CD4-positive, alpha-beta T cell treated with Interleukin-4 for 1 hour (primary cell): ENCODE measurements at places on chromosomes 11 and 22.

DNA sequence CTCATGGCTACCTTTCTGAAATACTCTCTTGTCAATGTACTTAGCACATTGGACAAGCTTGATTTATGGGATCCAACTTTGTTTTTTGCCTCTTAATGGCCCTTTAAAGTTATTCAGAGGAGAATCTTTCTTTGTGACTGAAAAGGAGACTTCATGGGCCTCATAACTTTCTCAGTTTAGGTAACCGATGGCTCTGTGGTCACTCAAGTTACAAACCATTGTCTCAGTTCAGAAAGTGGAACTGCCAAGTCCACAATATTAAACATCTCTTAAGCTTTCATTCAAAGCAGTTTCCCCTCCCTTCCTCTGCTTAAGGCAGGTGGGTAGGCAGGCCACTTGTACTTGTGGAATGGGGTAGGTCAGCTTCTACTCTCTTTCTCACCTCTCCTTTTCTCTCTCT is 12.3 kb upstream of the ARL14EP start:
- DNase-seq, result no peak

DNA sequence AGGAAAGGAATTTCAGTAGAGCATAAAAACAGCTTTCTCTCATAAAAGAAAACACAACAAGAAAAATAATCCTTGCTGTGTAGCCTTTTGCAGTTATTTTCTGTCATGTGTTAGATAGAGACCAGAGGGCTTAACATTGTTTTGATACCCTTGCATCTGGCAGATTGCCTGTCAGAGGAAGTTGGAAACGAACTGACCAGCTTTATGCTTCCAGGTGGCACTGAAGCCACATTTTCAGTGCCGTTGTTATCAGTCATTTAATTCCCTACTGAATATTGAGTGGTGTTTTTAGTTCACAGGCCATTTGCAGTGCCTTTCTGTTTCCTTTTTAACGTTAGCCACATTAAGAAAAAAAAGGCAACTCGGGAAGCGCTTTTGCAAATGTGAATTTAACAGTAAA is 21.5 kb upstream of the RAG2 start:
- DNase-seq, result no peak

GRCh38 chr22:44158816-44159215 is 21.9 kb upstream of the PARVG start:
- DNase-seq, result no peak

- DNase-seq, result no peak
These were observed 14.7 kb upstream of the GNAZ start for GRCh38 chr22:23055449-23056179.

GRCh38 chr11:113667801-113668200 is 38.3 kb downstream of the TMPRSS5 start:
- no peak for DNase-seq

DNA sequence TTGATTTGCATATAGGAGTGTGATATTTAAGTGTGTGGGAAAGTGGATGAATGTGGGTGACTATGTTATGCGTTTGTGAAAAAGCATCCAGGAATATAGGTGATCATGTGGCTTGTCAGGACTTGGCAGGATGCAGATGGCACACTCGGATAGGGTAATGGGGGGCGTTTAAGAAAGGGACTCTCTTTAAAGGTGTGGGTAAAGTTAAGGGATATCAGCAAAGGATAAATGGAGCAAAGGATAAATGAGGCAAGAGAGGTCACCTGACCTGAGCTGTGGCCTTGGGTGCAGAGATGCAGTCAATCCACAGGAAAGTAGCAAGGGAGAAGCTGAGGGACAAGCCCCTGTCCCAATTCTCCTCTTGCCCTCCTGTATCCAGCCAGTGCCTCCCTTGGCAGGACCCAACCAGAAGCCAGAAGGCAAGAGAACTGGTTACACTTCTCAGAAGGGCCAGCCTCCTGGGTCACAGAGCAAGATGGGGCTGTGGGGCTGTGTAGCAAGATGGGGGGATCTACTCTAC is 47.5 kb upstream of the GRAMD1B start:
- no peak for DNase-seq

DNA sequence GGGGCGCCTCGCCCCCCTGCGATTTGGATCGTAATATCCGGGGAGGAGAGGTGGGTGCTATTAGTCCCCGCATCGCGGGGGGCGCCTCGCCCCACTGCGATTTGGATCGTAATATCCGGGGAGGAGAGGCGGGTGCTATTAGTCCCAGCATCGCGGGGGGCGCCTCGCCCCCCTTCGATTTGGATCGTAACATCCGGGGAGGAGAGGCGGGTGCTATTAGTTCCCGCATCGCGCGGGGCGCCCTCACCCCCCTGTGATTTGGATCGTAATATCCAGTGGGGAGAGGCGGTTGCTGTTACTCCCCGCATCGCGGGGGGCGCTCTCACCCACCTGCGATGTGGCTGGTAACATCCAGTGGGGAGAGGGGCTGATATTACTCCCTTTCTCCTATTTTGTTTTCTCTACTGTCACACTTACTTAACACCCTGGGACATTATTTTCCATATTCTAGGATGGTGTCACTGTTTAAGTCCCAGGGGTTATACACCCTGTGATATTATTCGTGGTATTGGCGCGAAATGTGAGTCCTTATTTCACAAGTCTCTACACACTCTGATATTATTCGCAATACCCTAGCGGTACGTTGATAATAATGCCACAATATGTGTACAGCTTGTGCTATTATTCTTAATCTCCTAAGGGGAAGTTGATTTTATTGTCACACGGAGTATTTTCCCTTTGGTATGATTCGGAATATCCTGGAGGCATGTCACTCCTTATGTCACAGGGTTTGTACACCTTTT is 57.8 kb upstream of the ALDH3B2 start:
- peak; percentile 56 for DNase-seq

DNA sequence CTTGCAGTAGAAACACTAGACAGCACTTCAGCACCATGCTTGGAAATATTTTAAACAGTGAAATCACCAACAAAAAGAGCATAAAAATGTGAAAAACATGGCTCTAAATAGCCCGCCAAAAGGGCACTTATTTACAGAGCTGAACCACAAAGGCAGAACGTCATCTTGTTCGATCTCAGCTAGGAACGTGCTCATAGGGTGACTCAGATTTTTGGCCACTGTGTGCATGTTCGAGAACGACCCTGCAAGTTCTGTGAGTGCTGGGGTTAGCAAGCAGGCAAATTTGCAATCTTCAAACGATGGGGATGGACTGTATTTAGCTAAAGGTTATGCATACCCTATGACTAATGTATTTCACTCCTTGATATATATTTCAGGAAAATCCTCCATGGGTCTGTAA is 30.6 kb downstream of the OR2AT4 start:
- DNase-seq, result no peak

GRCh38 chr11:579830-580601 is 3.7 kb downstream of the PHRF1 start:
- no peak for DNase-seq

DNA sequence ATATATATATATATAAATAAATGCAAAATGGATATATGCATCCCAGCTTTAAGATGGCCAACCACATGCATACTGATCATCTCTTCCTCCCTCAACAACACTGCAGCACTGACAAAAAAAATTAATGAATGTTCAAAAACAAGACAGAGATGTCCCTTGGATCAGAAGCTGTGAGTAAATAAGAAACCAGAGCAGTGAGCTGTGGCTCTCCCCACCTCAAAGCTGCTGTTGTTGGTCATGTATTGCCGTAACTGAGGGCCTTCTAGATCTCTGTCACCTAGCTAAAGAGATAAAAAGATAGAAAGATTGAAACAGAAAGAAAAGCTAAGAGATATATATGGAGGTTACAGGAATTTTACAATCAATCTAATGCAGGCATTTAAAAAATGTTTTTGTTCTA is 15.5 kb upstream of the TMEM135 start:
- no peak for DNase-seq

DNA sequence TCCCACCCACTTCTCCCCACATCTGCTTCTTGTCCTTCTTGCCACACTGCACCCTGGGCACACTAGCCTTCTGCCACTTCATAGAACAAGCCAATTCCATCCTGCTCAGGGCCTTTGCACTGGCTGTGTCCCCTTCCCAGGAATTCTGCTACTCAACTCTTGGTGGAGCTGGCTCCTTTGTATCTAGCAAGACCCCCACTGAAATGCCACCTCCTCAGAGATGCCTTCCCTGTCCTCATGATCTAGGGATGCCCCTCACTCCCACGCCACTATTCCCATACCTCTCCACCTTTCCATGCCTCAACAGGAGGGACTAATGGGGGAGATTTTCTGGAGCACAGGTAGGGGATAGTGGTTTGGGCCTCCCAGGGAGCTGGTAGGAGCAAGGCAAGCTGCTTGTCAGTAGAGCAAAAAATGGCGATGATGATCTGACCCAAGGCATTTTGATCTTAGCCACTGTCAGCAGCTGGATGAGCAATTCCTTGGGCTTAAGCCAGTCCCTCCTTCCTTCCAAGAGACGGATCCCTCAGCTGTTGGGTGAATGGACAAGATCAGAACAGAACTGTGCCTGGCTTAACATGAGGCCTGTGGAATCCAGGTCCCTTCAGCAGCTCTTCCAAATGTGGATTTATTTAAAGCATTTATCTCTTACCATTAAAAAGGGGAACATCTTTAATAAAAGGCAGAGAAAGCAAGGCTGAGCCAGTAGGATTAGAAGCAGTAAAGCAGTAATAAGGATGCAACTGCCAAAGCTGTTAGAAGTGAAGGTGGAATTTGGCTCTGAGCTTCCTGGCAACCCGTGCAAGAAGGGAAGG is 4.0 kb upstream of the PRDM11 start:
- DNase-seq, result no peak

DNA sequence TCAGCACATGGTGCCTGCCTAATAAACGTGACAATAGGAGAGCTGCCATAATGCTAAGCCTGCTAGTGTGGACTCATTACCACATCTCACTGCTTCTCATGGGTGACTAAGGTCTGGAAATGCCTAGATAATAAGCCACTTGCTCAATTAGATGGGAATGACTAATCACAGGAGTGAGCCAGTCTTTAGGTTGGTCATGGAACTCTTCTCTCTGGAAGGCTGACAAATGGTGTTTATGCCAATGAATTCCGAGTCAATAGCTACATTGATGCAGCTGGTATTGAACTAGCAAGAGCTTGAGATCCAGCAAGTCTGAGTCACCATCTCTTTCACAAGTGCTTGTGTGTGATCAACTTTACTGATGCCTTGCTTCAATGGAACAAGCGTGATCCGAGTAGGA is 334.9 kb downstream of the OPCML start:
- no peak for DNase-seq

DNA sequence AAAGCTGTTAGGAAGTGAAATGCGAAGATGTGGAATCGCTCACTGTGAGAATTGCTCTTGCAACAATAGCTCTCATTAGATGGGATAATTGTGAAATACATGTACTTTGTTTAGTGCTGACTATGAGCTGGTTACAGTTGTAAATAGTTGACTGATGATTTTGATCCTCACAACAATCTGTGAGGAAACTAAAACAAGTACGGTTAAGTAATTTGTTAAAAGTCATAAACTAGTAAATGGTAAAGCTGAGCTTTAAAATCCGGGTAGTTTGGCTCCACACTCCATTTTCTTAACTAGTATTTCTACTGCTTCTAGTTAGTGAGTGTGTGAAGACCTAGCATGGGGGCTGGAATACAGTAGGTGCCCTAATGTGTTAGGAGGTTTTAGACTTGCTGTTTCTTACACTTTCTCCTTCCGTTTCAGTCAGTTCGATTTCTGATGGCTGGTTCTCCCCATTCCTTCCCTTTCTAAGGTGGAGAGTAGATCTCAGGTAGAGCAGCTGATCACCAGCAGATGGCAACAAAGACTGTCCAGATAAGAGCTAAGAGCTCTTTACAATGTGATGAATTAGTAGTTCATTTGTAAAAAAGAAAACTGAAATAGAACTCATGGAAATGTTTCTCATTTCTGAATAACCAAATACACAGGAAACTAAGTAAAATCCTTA is 16.3 kb upstream of the CYP2R1 start:
- DNase-seq, result peak; percentile 60

DNA sequence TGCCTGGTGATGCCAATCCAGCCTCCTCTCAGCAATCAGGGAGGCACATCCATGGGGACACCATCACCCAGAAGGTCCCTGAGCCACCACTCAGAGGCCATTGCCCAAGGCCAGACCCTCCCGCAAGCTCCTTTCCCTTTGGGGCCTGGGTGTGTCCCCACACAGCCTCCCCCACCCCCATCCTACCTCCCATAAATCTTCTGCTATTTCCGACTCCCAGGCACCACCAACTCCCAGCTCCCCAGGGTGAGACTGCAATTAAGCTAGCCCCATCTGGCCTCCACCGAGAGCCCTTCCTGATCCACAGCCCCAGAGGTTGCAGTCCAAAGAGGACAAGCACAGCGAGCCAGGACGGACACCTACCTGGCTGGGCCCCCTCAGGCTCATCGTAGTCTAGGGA is 6.3 kb downstream of the ARHGAP1 start:
- DNase-seq, result no peak

DNA sequence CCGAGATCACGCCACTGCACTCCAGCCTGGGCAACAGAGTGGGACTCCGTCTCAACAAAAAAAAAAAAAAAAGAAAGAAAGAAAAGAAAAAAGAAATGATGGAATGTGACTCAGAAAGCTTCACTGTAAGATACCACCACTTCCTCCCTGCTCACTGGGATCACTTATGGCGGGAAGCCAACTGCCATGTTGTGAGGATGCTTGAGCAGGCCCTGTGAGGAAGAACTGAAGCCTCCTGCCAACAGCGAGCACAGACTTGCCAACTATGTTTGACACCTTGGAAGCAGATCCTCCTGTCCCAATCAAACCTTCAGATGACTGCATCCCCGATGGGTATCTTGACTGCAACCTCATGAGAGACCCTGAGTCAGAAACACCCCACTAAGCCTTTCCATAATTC is 8.3 kb downstream of the SEC14L6 start:
- DNase-seq, result no peak

DNA sequence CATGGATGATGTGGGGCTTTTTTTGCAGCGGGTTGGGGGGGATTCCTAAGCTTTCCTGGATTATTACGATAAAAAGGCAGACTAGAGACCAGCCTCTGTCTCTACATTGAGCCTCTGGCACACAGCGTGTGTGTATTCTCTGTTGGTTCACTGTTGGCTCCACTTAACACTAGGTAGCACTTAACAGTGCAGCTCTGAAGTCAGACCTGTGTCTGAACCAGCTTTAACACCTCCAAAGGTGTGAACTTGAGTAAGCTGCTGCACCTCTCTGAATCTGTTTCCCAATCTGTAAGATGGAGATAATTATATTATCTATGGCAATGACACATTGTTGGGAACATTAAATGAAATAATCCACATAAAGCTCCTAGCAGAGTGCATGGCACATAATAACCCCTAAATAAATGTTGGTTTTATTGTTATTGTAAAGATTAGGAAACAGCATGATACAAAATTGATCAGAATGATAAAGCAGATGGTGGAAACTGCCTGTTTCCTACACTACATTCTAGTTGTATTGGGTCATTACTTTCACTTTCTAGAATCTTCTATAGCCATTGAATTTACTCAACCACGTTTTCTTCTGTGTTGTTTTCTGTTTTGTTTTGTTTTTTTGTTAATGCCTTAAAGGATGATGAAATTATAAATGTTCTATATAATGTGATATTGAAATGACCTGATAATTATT is 108.4 kb downstream of the ARL14EP start:
- no peak for DNase-seq
